ENCODE measurements at places on chromosomes 6 and 20. TPM values are rescaled to one million over a fixed set of nuclear protein-coding genes. Genes with fewer than 3 reads are reported as not detected.

- peaks cover 42% of the 10 kb centered on the region for H3K4me1 ChIP-seq
- no peaks in the 10 kb centered on the region for H3K27me3 ChIP-seq
- DNase-seq, result no peak
- H3K4me3 ChIP-seq, result no peak overlapping the region
Observed at GRCh38 chr6:16511723-16512489, 249.4 kb downstream of the ATXN1 start.

Gene EEF1E1
- 55.8 TPM for total RNA-seq

- H3K4me1 ChIP-seq, result no peaks in the 10 kb centered on the region
- no peaks in the 10 kb centered on the region for H3K27me3 ChIP-seq
- H3K27ac ChIP-seq, result no peak overlapping the region
- H3K4me3 ChIP-seq, result no peak overlapping the region
- H3K36me3 ChIP-seq, result no peaks in the 10 kb centered on the region
- DNase-seq, result no peak
Observed at GRCh38 chr20:15817351-15817750, 755.9 kb downstream of the KIF16B start.

DNA sequence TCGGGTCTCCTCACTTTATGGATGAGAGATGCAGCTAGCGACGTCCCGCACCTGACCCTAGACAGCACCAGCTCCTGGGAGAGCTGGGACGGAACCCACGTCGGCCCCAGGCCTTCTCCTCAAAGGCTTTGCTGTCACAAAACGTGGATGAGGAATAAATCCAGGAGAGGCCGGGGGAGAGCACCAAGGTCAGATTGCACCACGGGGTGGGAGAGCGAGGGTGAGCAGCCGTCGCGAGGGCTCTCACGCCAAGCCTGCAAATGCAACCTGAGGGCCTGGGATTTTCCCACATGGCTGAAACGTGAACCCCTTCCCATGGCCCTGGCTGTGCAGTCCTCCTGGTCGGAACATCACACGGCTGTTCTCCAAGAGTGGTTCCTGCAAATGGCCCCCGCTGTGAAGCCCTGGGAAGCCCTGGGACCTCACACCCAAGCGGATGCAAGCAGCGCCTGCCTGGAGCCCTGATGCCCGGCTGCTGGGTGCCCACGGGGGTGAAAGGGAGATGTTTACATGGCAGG, 45.3 kb downstream of the DLL1 start:
- H3K27ac ChIP-seq, result no peak overlapping the region
- peaks cover 8% of the 10 kb centered on the region for H3K4me1 ChIP-seq
- no peaks in the 10 kb centered on the region for H3K27me3 ChIP-seq
- no peak overlapping the region for H3K4me3 ChIP-seq

- H3K36me3 ChIP-seq, result no peaks in the 10 kb centered on the region
- no peaks in the 10 kb centered on the region for H3K4me1 ChIP-seq
- H3K27me3 ChIP-seq, result peaks cover 11% of the 10 kb centered on the region
- H3K4me3 ChIP-seq, result no peak overlapping the region
- peak; percentile 76 for DNase-seq
Observed at GRCh38 chr20:3687655-3688054, 5.8 kb upstream of the ADAM33 start.

Gene COL11A2
- 70.6 TPM for total RNA-seq

DNA sequence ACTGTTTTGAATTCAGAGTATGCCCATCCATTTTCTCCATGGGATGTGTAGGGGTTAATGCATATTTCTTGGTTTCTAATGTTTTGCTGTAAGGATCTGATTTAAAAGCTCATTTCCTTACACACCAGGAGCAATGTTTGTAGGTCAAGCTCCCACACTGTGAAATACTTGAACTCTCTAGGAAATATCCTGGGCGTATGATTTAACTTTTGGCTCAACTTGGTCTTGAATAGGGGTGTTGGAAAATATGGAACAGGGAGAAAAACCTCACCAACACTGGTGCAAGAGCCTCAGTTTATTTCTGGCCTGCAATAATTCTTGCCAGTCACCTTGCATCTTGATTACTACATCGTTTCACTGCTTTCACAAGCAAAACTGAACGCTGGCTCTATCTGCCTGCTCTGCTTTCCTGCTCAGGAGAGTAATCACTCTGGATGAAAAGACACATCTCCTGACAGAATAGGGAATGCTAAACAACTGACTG, 25.1 kb upstream of the RFPL4B start:
- no peak overlapping the region for H3K4me3 ChIP-seq
- H3K4me1 ChIP-seq, result no peaks in the 10 kb centered on the region
- no peak for DNase-seq
- H3K27ac ChIP-seq, result no peak overlapping the region

GRCh38 chr6:36387440-36388303, at the start of gene ETV7:
ETV7 (minus strand) TSS chr6:36387669; CDS start chr6:36387541, 128 bp downstream.
- peaks cover 81% of the 10 kb centered on the region for H3K27me3 ChIP-seq
- DNase-seq, result peak; percentile 16
- H3K4me3 ChIP-seq, result peak within 1 kb of the TSS; percentile 7
- no peak within 1 kb of the TSS for H3K27ac ChIP-seq
- H3K4me1 ChIP-seq, result no peaks in the 10 kb centered on the region

DNA sequence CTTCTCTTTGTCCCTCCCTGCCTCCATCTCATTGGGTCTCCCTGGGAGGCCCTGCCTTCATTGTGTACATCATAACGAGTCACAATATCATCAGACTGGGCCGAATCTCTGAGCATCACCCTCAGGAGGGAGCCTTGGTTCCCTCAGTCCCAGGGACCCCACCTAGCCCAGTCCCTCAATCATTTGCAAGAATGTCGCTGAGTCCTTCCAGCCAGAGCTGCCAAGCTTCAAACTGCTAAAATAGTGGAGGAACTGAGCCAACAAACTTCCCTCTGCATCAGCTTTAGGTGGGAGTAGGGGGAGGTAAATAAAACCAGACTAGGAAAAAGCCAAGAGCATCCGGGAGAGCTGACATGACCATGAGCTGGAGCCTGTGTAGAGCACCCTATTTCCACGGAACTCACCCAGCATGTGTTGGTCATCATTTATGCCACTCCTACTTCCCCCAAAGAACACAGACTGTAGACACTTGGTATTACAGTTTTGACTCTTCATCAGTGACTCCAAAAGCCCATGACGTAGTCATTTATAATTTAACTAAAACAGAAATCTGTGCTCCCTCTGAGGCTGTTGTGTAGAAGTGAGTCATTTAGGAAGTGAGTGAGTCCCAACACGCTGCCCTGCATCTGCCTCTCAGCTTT, 28.8 kb upstream of the IL17A start:
- DNase-seq, result no peak
- H3K36me3 ChIP-seq, result no peaks in the 10 kb centered on the region
- no peak overlapping the region for H3K4me3 ChIP-seq
- no peaks in the 10 kb centered on the region for H3K4me1 ChIP-seq

Gene UFL1
- total RNA-seq, result 26.2 TPM

DNA sequence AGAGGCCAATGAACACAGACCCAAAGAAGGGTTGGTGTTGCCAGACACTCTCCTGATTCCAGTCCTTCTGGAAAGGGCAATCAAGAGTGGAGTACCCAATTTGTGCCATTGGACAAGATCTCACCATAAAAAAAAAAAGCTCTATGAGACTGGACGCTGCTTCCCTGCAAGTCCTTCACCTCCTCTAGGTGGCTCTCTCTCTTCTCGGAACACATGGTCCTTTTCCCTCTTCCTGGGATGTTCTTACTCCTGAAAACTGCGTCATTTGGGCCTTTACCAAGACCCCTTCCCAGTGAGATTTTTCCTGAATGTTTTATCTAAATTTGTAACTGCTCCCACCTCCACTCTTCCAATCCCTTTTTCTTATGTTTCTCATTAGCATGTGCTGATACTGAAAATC, 280.8 kb downstream of the FOXA2 start:
- H3K4me3 ChIP-seq, result no peak overlapping the region
- no peak overlapping the region for H3K27ac ChIP-seq
- no peaks in the 10 kb centered on the region for H3K27me3 ChIP-seq
- no peaks in the 10 kb centered on the region for H3K36me3 ChIP-seq

Measured in cardiac muscle cell (in vitro differentiated cells and primary cell).